ENCODE measurements at places on chromosomes 7 and 10.
A peak's percentile ranks its signal among the peaks of the same experiment; 100 is the strongest.

DNA sequence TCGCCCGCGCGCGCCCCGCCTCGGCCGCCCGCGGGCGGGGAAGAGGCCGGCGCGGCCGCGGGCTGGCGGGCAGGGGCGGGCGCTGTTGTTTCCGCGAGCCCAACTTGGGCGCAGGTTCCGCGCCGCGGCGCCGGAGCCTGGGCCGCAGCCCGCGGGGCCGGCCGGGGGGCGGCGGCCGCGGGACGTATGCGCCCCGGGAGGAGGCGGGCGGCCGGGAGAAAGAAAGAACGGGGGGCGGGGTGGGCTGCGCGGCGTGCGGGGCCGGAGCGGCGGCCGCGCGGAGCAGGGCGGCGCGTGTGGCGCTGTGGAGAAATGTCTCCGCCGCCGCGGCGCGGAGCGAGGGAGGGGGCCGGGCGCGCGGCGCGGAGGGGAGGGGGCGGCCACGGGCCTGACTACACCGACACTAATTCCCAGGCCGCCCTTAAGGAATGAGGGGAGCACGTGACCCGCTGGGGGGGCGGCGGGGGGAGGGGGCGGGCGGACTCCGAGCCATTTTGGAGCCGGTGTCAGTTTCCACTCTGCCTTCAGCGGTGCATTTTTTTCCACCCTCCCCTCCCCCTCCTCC, at the start of gene BMI1:
Gene BMI1, plus strand, starts transcription at position 509 of the 565 bp plus-strand sequence. CDS start 5,351 bp downstream, outside the sequence.
- DNase-seq: peak; percentile 79

GRCh38 chr10:71933651-71934050, 30.5 kb upstream of the CHST3 start:
- no peak for DNase-seq
- H3K4me1 ChIP-seq: no peaks in the 10 kb centered on the region
- no peaks in the 10 kb centered on the region for H3K27me3 ChIP-seq
- H3K36me3 ChIP-seq: no peaks in the 10 kb centered on the region

DNA sequence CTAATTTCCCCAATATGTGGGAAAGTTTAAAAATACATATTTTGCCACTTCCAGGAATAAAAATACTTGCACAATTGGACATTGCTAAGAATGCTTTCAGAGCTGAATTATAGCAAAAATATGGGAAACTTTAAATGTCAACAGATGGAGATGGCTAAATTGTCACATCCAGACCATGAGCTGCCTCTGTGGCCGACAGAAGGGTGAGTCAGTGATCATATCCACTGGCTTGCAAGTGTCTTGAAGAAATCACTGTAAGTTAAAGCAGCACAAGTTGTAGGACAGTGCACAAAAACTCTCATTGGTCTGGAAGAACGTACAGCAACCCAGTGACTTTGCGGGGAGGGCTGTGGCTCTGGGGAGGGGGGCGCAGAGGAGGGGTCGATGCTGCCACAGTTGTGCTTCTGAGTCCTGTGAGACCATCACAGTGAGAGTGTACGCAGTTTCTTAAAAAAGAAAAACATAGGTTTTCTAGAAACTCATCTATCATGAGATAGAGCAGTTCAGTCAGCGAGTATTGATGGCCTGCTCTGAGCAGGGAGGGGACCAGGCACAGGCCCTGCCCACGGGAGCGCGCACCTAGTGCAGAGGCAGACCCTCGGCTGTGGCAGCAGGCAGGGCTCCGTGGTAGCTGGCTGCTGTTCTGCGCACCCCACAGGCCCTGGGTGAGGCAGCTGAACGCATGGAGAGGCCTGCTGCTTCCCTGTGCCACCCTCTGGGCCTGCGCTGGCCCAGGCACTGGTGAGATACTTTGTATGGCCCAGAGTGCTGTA, 25.5 kb downstream of the LRRC27 start:
- H3K27me3 ChIP-seq: no peaks in the 10 kb centered on the region
- no peaks in the 10 kb centered on the region for H3K4me1 ChIP-seq
- no peaks in the 10 kb centered on the region for H3K36me3 ChIP-seq
- no peak overlapping the region for H3K27ac ChIP-seq
- DNase-seq: no peak

DNA sequence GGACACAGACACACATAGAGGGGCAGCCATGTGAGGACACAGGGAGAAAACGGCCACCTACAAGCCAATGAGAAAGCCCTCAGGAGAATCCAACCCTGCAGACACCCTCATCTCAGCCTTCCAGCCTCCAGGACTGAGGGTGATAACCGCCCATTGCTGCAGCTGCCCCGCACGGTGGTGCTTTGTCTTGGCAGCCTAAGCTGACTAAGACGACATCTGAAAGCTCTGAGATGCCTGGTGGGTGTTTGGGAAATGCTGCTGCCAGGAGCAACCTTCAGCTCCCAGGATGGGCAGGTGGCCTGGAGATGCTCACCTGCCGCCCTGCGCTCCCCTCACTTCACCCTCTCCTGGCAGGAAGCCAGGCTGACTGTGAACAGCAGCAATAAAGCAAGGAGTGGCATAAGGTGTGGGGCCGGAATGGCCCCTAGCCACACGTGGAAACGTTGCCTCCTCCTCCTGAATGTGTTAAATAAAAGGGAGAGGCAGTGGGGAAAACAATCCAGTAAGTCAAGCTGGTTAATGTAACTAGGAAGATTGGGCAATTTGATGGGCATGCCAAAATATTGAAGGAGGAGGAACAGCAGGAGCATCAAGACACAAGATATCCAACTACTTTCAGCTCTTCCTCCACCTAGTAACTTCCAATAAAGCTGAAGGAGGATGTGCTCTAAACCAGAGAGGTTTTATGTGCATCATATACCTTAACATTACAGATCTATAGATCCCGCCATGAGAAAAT, 121.5 kb downstream of the TNS3 start:
- H3K27ac ChIP-seq: no peak overlapping the region
- no peak overlapping the region for H3K4me3 ChIP-seq
- no peak for DNase-seq
- no peaks in the 10 kb centered on the region for H3K36me3 ChIP-seq

GRCh38 chr7:961546-962400, 7.3 kb upstream of the ADAP1 start:
- DNase-seq: no peak
- H3K27ac ChIP-seq: no peak overlapping the region
- H3K36me3 ChIP-seq: no peaks in the 10 kb centered on the region
- no peaks in the 10 kb centered on the region for H3K27me3 ChIP-seq

DNA sequence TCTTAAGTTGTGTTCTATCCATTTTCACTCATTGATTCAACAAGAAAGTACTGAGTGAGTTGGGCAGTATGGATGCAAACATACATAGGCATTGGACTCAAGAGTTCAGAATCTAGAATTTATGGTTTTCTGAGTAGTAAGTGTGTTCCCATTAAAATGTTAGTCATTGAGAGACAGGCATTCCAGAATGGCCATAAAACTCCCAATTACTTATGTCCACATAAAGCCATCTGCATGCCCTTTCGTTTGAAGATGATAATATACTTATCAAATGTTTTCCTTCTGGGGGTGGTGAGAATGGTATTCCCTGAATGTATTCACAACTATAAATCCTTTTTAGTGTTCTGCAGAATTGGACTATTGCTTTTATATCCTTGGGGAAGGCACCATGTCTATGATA, 131.6 kb downstream of the CD36 start:
- no peaks in the 10 kb centered on the region for H3K27me3 ChIP-seq
- H3K36me3 ChIP-seq: no peaks in the 10 kb centered on the region
- H3K27ac ChIP-seq: peak overlapping the region; percentile 70

GRCh38 chr10:102654566-102654965, 10.3 kb downstream of the TRIM8 start:
- no peaks in the 10 kb centered on the region for H3K36me3 ChIP-seq
- no peak overlapping the region for H3K27ac ChIP-seq
- no peak overlapping the region for H3K4me3 ChIP-seq
- H3K27me3 ChIP-seq: no peaks in the 10 kb centered on the region

DNA sequence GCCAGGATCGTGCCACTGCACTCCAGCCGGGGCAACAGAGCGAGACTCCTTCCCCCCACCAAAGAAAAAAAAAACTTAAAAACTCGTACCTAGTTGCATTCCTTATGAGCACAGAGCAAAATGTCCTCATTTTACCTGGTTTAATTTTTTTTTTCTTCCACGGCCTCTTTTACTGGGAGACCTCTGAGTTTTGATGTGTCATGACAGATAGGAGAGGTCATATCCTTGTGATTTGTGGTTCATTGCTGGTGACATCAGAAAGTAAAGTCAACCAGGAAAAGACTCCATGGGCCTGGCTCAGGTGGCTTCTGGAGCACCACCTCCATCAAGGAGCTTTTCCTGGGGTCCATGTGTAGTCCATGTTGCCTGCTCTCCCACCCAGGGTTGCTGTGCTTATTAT, 26.3 kb downstream of the GTF2I start:
- H3K4me3 ChIP-seq: no peak overlapping the region
- H3K4me1 ChIP-seq: no peaks in the 10 kb centered on the region
- no peak for DNase-seq
- no peak overlapping the region for H3K27ac ChIP-seq

DNA sequence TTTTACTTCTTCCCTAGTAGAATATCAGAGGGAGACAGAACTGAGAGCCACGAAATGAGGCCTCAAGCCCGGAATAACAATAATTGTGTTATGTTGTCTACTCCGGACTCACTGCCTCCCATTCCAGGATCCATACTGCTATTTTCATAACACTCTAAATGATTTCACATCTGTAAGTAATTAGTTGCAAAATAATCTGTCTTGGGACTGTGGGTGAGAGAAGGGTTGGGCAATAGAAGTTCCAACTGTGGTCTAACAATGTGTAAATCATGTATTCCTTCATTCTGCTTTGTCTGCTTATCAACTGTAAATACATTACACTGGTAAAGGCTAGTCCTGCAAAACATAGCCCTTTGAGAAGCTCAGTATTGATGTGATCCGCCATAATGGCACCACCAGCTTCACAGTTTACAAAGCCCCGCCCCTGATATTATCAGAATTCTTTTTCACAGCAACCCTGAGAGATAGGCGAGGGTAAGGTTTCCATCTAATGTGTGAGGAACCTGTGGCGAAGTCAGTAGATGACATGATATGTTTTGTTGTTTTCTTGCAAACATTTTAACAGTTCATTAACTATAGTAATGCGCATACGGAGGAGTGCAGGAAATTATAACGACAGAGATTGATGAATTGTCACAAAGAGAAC, 265.7 kb upstream of the BMPER start:
- no peak overlapping the region for H3K27ac ChIP-seq
- H3K4me1 ChIP-seq: no peaks in the 10 kb centered on the region
- H3K36me3 ChIP-seq: no peaks in the 10 kb centered on the region
- no peaks in the 10 kb centered on the region for H3K27me3 ChIP-seq
- no peak for DNase-seq
- H3K4me3 ChIP-seq: no peak overlapping the region

GRCh38 chr10:118754229-118754555, 578 bp downstream of the CACUL1 start:
- H3K27me3 ChIP-seq: no peaks in the 10 kb centered on the region
- DNase-seq: peak; percentile 38
- H3K27ac ChIP-seq: peak overlapping the region; percentile 82
- peak overlapping the region; percentile 97 for H3K4me3 ChIP-seq
- H3K36me3 ChIP-seq: no peaks in the 10 kb centered on the region

GRCh38 chr7:30815951-30816644, 44.9 kb downstream of the MINDY4 start:
- H3K27me3 ChIP-seq: no peaks in the 10 kb centered on the region
- DNase-seq: peak; percentile 46
- no peaks in the 10 kb centered on the region for H3K36me3 ChIP-seq
- H3K4me3 ChIP-seq: no peak overlapping the region
- H3K27ac ChIP-seq: peak overlapping the region; percentile 92

GRCh38 chr10:11682851-11683250, 59.3 kb upstream of the ECHDC3 start:
- H3K27me3 ChIP-seq: no peaks in the 10 kb centered on the region
- H3K36me3 ChIP-seq: no peaks in the 10 kb centered on the region
- H3K27ac ChIP-seq: no peak overlapping the region
- DNase-seq: no peak
- no peak overlapping the region for H3K4me3 ChIP-seq
- no peaks in the 10 kb centered on the region for H3K4me1 ChIP-seq

- no peaks in the 10 kb centered on the region for H3K27me3 ChIP-seq
- H3K27ac ChIP-seq: no peak overlapping the region
- no peak for DNase-seq
- H3K4me1 ChIP-seq: no peaks in the 10 kb centered on the region
These were observed 7.0 kb downstream of the XRCC2 start for GRCh38 chr7:152668975-152669374.

DNA sequence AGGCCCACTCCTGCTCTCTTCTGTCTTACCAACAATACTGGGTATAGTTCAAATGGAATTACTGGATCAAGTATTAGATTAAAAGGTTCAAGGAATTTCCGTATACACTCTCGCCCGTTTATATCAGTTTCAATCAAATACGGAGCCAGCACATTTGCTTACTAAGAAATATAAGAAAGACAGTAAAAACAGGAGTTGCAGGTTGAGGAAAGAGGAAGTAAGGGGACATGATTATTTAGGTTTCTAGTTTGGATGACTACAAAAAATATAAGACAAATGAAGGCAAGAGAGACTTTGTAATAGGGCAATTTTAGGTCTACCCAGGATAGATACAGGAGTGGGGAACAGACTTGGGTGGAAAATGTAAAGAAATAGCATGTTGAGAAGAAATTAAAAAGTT, 109.9 kb upstream of the ABI1 start:
- no peaks in the 10 kb centered on the region for H3K4me1 ChIP-seq
- no peak overlapping the region for H3K27ac ChIP-seq
- no peak overlapping the region for H3K4me3 ChIP-seq
- no peaks in the 10 kb centered on the region for H3K27me3 ChIP-seq
- no peak for DNase-seq

GRCh38 chr10:95818668-95819067, 62.7 kb downstream of the ENTPD1 start:
- H3K36me3 ChIP-seq: no peaks in the 10 kb centered on the region
- H3K4me3 ChIP-seq: no peak overlapping the region
- peaks cover 6% of the 10 kb centered on the region for H3K4me1 ChIP-seq
- no peak for DNase-seq

DNA sequence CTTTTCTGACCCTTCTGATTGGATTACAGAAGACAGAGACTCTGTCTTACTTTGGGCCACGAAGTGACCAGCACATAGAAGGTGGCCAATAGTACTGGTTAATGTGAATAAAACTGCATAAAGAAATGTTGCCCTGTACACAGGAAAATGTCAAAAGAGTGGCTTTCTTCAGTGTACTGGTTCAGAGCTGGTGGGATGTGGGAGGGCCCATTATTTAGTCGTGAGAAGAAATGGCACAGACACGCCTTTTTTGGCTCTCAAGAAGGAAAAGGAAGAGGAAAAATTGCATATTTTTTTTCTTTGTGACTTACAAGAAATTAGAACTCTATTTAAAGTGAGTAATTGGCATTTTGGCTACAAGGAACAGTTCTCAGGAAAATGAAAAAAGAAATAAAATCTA, 129.7 kb downstream of the DGKI start:
- no peaks in the 10 kb centered on the region for H3K27me3 ChIP-seq
- H3K36me3 ChIP-seq: no peaks in the 10 kb centered on the region
- no peaks in the 10 kb centered on the region for H3K4me1 ChIP-seq

Measured in uterus (tissue), 4 donors.